ENCODE measurements at places on chromosomes 6 and 20. TPM values are rescaled to one million over a fixed set of nuclear protein-coding genes. Genes with fewer than 3 reads are reported as not detected.

DNA sequence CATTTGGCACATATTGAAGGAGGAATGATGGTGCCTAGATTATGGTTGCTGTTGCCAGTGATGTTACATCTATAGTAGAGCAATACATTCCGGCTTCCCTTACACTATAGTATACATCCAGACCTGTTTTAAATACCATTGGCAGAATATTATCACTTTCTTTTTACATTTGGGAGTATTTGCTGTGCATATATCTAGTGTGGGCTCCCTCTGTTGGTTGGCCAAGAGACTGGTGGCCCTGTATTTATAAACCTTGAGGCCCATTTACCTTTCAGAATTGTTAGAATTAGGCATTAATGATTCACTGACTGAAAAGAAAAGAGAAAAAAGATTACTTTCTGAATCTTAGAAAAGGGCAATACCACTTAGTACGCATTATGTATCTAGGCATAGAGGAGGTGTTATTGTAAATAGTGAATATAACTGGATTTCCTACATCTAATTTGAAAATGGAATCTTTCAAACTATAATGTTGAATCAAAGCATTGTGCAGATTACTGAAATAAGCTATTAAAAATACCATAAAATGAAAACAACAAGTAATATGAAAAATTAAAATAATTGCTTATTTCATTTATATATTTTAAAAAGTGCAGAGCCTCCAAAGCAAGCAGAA lies 628.8 kb upstream of the MAN1A1 start:
- DNase-seq, result no peak

Gene COL21A1
- 87.3 TPM for total RNA-seq

- no peak for DNase-seq
Measured at GRCh38 chr6:110514818-110515217, 38.4 kb upstream of the SLC22A16 start.

DNA sequence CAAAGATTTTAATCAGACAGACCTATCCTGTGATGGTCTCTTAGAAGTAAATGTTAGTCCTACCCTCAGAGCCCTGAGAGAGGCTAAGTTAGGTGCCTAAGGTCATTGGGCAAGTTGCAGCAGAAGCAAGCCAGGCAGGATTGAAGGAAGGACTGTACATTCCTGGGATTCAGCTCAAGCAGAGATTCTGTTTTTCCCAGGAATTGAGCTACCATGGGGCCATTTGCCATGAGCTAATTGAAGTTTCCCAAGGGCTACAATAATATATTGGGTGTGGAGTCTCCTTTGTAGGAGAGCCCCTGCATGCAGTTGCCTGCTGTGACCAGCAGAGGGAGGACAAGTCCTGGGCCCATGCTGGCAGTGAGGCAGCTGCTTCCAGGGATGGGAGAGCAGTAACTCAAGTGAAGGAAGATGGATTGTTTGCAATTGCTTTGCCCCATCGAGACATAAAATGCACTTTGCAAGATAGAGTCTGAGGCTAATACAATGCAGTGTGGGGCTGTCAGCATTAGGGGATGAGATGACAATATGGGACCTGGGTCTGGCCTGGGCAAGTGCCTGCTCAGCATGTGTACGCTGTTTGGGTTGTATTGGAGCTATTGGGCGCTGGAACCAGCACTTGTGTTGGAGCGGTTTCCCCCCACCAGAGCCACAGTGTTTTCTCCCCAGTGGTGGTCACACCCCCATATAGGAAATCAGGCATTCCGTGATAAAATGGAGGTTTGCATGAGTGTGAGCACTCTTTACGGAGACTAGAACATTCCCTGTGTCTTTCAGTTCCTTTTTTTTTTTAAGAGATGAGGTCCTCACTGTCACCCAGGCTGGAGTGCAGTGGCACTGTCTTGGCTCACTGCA lies 27.9 kb downstream of the DNMT3B start:
- DNase-seq, result peak; percentile 84

DNA sequence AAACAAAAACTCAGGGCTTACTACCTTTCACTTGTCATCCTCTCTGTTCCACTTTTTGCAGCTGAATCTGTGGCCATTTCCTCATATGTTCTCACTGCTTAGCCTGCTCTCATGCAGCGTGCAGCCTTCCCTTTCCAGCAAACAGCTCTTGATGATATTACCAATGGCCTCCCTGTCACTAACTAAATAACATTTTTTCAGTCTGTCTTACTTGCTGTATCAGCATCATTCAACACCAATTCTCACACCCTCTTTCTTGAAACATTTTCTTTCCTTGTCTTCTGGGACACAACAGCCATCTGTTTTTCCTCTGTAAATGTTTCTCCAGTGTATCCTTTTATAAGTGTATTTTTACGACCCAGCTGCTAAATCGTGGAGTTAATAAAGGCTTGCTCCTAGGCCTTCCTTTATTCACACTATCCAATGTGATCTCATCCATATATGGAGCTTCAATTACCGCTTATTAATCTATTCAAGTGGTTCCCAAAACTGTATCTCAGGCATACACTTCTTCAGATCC lies 523.6 kb upstream of the RNF217 start:
- no peak for DNase-seq

Gene TP53TG5
- total RNA-seq, result 2.2 TPM

- DNase-seq, result no peak
Measured at GRCh38 chr6:90221403-90221802, 75.2 kb downstream of the BACH2 start.

DNA sequence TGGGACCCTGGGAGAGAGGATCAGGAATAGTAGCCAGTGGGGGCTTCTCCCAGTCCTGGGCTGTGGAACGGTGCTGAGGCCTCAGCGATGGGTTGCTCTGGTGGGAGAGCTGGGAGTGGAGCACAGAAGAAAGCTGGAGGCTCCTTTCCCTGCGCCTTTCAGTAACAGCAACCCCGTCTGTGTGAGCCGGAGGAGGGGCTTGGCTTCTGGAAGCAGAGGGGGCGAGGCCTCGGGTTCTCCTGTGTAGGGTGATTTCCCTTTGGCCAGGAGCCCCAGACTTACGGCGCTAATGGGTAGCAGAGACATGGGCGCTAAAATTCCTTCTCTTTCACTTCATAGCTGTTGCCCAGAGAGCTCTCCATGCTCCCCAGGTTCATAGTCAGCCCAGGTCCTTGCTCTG lies 55.0 kb downstream of the DAAM2 start:
- DNase-seq, result no peak

Gene DEFB124
- not detected for total RNA-seq

- no peak for DNase-seq
Measured at GRCh38 chr6:87938287-87938686, 109.4 kb upstream of the SPACA1 start.

DNA sequence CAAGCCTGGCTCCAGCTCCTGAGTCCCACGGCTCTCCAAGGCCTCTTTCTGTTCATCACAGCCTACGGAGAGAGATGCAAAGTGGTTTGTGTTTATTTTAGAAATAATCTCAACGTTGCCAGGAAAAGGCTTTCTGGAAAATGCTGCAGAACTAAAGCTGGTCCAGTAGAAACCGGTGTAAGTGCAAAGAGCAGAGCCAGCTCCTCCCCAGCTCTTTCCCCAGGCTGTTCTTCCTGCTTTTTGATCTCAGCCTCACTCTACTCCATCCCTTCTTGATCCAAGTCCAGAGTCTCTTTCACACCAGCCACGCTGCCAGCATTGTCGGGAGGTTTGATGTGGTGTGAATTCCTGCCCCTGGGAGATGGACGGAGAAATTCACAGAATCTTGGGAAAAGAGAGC lies 69.8 kb downstream of the TMEM170B start:
- no peak for DNase-seq

Gene SMLR1
- total RNA-seq, result not detected

- DNase-seq, result peak; percentile 43
Measured at GRCh38 chr6:39072830-39073229, 24.2 kb downstream of the GLP1R start.

DNA sequence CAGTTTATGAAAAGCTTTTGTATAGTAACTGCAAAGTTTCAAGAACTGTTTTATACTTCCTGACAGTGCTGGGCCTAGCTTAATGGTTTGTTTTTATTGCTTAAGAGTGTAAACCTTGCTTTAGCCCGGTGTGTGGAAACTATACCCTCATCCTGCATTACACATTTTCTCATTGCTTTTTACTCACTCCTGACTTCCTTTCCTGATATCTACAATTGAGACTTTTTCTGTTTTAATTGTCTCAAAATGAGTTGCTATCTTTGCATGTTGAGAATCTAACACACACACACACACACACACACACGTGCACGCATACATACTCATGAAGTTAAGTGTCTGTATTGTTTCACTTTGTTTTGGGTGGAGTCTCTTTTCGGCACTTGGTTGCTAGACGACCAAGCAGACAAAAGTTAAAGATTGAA lies 16.7 kb downstream of the BMP2 start:
- DNase-seq, result no peak

DNA sequence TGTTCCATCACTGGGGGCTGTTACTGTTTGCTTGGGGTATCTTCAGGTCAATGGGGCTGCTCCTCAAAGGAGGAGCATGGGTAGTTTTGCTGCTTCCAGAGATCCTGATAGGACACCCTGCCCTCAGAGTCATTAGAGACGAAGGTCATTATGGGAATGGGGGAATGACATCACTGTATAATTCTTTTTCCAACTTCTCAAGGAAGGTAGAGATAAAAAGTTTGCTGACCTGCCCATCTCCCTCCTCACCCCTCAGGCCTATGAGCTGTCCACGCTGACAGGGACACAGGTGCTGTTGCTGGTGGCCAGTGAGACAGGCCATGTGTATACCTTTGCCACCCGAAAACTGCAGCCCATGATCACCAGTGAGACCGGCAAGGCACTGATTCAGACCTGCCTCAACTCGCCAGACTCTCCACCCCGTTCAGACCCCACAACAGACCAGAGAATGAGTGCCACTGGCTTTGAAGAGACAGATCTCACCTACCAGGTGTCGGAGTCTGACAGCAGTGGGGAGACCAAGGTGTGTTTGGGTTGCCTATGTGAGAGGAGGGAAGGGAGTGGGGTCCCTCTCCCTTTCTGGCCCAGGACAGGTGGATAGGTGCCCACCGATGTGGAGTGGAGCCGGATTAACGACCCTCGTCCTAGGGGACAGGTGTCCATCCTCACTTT lies 2.7 kb downstream of the SRF start:
- DNase-seq, result no peak

Data from cardiac septum (tissue), 1 donor.